ENCODE measurements at places on chromosomes 11 and 22.

DNA sequence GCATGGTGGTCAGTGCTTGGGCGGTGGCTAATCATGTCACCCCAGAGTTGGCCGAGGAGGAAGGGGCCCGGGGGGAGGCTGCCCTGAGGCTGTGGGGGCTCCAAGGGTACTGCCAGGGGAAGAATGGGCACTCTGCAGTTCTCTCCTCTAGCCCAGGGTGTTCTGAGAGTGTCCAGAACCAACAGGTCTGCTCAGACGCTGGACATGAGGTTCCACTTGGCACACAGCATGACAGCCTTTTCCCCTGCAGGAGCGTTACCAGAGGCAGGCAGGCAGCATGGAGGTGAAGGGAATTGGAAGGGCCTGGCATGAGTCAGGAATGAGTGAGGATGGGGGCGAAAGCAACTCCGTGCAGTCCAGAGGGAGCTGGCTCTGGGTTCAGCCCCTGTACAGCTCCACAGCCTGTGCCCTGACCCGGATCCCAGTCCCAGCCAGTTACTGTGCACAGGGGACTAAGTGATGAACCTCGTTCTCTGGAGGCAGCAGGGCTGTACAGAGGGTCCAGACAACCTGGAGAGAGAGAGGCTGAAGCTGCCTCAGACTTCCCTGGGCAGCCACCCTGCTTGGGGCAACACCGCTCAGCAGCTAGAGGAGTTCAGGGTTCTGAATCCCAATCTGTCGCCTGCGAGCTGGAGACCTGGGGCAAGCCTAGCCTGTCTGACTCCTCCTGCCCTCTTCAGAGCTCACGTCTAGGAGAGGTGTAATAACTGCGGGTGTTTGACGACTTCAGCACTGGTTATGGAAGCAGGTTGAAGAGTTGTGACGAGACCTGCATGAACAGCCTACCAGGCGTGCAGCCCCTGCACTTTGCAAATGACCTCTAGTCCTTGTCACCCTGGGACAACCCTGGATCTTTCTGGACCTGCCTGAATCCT lies 14.7 kb upstream of the TUB start:
- DNase-seq, result no peak

GRCh38 chr11:57387289-57388030 lies 3.0 kb downstream of the PRG2 start:
- peak; percentile 48 for DNase-seq

DNA sequence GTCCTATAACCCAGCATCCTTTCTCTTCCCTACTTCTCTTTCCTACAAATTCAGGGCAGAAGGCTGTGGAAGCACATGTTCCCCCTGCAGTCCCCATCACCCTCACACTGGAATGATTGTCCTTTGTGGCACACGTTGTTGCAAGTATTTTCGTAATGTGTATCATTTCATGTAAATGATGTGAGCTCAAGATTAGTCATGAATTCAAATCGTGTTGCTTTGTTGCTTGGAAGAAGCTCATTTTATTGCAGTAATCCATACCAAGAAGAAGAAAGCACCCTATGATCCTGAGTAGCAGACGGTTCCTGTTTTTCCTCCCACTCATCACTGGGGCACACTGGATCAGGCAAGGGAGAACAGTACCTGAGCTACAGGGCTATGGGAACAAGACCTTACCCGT lies 173.4 kb downstream of the NCAM1 start:
- no peak for DNase-seq

GRCh38 chr22:35135165-35135564 lies 69.2 kb downstream of the ISX start:
- DNase-seq, result no peak

GRCh38 chr22:28983190-28983589 lies 78.4 kb downstream of the C22orf31 start:
- DNase-seq, result no peak

DNA sequence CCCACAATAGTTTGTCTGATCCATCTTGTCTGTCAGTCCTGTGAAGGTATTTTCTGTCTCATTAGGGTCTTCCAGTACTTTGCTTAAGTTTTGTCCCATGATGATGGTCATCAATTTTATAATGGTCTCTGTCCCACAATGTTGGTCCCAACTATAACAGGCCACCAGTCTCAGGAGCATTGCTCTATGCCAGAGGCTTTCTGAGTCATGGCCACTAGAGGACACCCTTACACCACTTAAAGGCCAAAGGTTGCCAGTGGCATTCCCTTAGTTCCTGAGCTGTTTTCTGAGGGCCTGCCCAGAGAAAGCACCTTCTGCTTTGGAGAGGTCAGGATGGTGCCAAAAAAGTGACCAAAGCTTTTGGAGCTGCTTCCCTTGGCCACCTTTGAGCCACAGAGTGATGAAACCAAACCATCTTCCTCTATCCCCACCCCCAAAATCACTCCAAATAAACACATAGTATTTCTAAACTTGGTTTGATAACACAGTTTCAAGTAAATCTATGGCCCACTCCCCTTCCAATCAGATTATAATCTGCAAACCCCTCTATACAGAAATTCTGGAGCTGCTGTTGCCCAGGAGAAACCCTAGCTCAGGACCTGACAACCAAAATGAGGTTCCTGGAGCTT lies 19.3 kb downstream of the EIF3F start:
- peak; percentile 78 for DNase-seq

DNA sequence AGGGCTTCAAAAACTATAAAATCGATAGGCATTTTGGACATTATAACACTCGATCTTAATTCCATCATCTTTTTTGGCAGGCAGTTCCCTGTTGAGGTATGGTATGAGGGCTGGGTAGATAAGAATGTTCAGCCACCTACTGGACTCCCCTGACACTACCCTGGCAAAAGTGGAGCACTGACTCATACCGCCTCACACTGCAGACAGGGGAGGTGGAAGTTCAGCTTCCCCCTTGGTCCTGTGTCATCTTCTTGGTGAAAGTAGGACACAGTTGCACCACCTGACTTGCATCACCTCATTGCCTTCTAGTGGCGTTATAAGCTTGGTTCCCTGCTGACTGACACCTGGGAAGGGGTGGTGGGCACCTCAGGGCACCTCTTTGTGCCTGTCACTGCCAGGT lies 30.4 kb downstream of the PAAF1 start:
- DNase-seq, result peak; percentile 23

GRCh38 chr11:33044285-33044756 lies 4.9 kb downstream of the TCP11L1 start:
- no peak for DNase-seq

DNA sequence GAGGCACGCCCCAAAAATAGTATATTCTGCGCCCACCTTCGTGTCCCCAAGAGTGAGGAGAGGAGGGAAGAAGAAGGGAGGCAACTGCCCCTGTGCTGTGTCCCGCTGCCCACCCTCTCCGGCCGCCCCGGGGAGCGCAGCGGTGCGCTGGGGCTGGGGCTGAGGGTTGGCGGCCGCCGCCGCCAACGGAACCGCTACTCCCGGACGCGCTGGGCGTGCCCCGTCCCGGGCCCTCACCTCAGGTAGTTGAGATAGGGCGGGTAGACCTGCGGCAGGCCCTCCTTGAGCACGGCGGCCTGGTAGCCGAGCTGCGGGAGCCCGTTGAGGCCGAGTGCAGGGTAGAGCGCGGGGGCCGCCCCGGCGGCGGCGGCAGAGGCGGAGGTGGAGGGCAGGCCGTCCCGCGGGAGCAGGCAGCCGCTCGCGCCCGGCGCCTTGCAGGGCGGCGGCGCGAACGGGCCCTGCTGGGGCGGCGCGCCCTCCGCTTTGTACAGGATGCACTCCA lies 2.4 kb downstream of the PGR start:
- no peak for DNase-seq

DNA sequence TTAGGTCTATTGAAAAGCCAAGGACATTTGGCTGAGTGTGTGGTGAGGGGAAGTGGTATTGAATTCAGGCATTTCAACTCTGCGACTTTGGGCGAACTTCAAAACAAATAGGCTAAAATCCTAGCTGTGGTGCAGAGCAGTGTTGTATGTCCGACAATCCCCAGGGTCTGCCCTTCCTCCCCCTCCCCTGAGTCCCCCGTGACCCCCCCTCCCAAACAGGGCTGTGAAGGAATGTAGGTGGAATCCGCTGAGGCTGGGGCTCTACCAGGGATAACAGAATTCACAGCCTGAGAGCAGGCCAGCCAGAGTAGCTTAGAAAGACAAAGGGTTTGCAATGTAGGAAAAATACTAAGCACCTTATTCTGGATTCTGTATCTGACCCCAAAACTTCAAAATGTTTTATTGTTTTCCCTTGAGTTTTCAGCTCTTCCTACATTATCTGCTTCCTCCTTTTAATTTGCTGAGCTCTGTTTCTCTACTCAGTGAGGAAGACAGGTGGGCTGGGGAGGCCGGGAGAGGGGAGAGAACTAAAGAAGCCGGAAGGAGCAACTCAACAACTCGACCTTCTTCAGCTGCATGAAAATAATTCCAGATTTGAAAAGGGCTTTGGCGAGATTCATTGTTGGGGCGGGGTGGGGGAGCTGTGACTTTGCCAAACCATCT lies 315.2 kb downstream of the BLID start:
- peak; percentile 21 for DNase-seq

DNA sequence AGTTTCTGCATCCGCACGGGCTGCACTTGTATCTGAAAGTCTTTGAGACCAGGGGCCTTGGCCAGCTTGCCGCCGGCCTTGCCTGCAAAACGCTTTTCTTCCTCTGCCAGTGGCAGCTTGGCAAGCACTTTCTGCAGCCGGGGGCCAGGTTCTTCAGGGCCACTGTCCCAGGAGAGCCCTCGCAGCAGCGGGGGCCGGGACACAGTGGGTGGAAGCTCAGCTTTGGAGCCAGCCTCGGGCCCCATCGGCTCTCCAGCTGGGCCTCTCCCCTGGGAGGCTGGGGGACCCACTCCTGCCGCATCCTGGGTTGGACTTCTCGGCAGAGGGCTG lies 57.5 kb upstream of the LYVE1 start:
- no peak for DNase-seq

- DNase-seq, result no peak
Measured at GRCh38 chr11:8961401-8961800, 2.8 kb downstream of the TMEM9B start.

GRCh38 chr11:107545101-107545514 lies 20.4 kb downstream of the ALKBH8 start:
- peak; percentile 64 for DNase-seq

GRCh38 chr11:87596176-87596575 lies 558.4 kb downstream of the TMEM135 start:
- DNase-seq, result no peak

DNA sequence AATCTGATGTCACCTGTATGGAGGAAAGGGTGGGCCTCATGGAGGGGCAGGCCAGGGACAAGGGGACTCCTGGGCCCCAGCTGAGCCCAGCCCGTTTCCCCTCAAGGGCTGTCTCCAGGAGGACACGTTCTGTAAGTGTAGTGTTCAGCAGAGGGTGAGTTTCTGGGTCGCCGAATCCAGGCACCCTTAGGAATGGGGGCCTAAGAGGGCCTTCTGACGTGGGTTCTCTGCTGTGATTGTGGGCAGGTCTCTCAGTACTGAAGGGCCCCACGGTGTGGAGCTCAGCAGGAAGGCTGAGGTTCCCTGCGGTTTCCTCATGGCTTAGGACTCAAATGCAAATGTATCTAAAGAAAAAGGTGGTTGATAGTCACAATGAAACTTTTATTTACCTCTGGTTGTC lies 6.5 kb downstream of the PTDSS2 start:
- DNase-seq, result no peak

DNA sequence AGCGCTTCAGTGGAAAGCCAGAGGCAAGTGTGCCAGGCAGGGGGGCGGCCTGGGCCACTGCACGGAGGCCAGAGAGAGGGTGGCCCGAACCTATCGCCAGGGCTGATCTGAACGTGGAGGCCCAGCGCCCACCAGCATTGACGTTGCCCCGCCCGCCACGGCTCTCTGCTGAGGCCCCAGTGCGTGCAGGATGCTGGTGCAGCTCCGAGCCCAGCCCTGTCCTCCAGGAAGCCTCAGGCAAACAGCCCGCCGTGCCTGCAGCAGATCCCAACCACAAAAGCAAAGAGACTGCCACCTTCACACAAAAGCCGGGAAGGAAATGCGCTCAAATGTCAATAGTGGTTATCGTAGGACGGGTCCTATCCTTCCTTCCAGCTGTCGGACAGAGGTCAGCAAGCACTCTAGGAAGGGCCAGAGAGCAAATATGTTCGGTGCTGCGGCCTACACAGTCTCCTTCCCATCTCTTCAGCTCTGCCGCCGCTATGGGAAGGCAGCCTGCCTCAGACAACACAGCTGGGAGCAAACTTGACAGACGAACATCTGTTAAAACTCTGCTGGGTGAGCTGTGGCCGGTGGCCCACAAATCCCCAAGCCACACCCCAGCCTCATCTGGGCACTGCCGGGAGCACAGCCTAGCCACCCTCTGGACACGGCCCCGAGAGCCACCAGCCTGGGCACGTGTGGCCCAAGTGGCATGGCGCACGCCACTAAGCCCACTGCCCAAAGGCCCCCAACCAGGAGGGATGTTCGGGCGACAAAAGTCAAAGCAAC lies 146.2 kb downstream of the CRYBB2 start:
- DNase-seq, result no peak

DNA sequence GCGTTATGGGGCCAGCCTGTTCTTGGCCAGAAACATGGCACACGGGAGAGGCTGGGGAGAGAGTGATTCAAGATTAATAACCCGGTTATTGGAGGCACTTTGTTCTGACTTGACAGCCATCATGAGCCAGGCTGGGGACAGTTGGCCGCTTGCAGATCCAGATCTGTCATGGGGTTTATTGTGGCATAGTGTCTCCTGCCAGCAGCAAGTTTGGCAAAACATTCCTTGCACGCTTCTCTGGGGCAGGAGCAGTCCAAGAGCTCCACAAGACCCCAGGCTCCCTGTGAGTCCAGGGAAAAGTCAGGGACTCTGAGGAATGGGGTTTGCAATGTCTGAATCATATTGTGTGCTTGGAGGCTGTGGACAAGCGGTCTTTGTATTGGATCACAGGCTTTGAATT lies 270.4 kb downstream of the MIAT start:
- no peak for DNase-seq

GRCh38 chr22:46401370-46401769 lies 65.9 kb downstream of the TRMU start:
- no peak for DNase-seq

DNA sequence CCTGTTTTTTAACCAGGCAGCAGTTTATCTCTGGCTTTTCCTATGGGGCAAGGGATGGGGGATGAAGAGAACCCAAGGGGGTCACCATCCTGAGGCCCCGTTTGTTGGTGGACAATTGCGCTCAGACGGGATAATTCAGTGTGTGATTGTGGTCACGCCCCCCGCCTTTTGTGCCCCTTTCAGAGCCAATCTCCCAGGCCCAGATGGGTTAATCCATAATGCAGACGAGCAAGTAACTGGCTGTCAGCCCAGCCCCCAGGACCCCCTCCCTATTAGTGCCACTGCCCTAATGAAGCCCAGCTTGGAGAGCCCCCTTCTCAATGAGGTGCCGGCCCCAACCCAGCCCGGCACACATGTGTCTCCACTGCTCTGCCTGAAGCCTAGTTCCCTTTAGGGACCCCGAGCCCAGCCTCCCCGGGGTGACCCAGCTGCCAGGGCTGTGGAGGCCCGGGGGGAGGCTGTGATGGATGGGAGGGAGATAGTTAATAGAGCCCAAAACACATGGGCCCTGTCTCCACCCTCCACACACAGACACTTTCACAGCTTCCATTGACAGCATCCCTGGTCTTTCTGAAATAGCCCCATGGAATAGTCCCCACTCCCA lies 19.1 kb upstream of the ROBO3 start:
- DNase-seq, result no peak

DNA sequence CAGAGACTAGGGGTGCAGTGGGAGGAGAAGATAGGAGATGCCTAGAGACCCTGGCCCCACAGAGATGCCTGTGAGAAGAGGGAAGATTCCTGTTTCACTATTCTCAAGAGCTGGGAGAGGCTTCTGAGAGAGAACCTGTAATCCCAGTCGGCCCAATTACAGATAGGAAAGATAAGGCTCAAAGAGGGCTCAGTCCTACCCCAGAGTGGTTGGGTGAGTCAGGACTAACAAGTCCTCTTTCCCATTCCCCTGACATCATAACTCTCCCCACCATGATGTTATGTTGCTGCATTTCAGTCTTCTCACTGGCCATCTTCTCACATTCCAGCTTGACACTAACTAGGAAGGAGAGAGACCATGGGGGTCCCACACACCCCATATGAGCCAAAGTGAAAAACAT lies 17.9 kb downstream of the ARHGEF12 start:
- DNase-seq, result peak; percentile 25
